ENCODE measurements at places on chromosomes 13 and 19. TPM values are rescaled to one million over a fixed set of nuclear protein-coding genes. Genes with fewer than 3 reads are reported as not detected.

DNA sequence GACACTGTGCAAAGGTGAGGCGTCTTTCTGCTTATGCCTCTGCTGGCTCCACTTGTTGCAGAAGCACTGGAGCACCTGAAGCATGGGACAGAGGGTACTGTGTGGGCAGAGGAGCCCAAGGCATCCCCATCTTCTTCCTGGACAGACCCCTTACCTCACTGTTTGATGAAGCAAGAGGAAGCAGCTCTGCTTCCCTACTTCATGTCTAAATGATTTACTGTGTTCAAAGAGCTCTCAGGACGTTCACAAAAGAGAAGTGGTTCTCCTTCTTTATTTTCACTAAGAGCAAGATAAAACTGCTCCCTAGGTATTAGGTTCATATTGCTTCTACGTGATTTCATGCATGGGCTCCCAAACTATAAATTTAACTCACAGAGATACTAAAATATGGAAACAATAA is 1635.4 kb upstream of the SLC10A2 start:
- no peak overlapping the region for H3K27ac ChIP-seq
- H3K4me1 ChIP-seq: no peaks in the 10 kb centered on the region
- H3K4me3 ChIP-seq: no peak overlapping the region
- H3K27me3 ChIP-seq: no peaks in the 10 kb centered on the region
- no peaks in the 10 kb centered on the region for H3K36me3 ChIP-seq

DNA sequence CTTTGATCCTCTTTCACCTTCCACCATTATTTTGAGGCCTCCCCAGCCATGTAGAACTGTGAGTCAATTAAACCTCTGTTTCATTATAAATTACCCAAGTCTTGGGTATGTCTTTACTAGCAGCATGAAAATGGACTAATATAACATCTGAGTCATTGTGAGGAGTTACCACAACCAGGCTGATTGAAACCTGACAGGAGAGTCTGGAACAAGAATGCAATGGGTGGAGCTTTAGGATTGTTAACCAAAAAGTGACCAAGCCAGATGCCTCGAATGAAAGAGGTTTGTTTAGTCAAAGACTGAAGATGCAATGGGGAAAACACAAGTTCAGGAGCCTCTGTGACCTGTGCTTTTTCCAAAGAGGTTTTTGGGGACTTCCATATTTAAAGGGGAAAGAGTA is 659.0 kb downstream of the SLITRK6 start:
- no peaks in the 10 kb centered on the region for H3K27me3 ChIP-seq
- H3K4me3 ChIP-seq: no peak overlapping the region
- H3K4me1 ChIP-seq: no peaks in the 10 kb centered on the region
- no peak overlapping the region for H3K27ac ChIP-seq

GRCh38 chr13:52850072-52850395 is 1.6 kb upstream of the PCDH8 start:
- no peaks in the 10 kb centered on the region for H3K36me3 ChIP-seq
- H3K4me1 ChIP-seq: peaks cover 16% of the 10 kb centered on the region

DNA sequence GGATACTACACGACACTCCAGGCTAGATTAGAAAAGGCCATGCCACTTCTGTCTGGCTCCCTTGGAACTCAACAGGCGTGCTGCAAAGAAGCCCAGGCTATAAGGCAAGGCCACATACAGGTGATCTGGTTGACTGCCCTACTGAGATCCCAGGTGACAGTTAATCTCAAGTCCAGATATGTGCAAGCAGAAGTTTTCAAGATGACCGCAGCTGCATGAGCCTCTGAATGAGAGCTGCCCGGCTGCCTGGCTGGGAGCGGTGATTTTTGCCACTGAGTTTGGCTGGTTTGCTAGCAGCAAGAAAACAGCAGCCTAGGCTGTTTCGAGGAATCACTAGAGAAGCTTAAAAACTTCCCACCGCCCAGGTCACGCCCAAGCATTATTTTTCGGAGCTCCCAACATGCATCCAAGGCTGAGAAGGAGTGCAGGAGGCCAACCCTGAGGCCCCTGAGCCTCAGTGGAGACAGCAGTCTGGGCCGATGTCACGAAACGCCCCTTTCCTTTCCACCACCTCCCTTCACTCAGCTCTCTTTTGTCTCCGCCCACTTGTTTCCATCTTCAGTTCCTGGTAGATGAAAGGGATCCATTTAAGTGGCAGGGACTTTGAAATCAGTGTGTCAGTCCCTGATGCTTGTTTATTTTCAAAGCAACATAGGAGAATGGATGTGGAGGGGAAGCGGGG is 14.0 kb upstream of the URI1 start:
- no peak overlapping the region for H3K4me3 ChIP-seq
- H3K27me3 ChIP-seq: peaks cover 18% of the 10 kb centered on the region
- H3K27ac ChIP-seq: no peak overlapping the region
- no peaks in the 10 kb centered on the region for H3K36me3 ChIP-seq
- no peak for DNase-seq

- peak overlapping the region; percentile 95 for H3K27ac ChIP-seq
- peaks cover 11% of the 10 kb centered on the region for H3K4me1 ChIP-seq
- DNase-seq: peak; percentile 74
- H3K36me3 ChIP-seq: peaks cover 2% of the 10 kb centered on the region
- H3K4me3 ChIP-seq: peak overlapping the region; percentile 79
These were observed 685 bp downstream of the TCF3 start for GRCh38 chr19:1651568-1652291.

- H3K27ac ChIP-seq: no peak overlapping the region
- no peaks in the 10 kb centered on the region for H3K4me1 ChIP-seq
- peaks cover 32% of the 10 kb centered on the region for H3K27me3 ChIP-seq
- no peak overlapping the region for H3K4me3 ChIP-seq
- H3K36me3 ChIP-seq: no peaks in the 10 kb centered on the region
These were observed 57.9 kb upstream of the VSTM2B start for GRCh38 chr19:29467824-29468401.

DNA sequence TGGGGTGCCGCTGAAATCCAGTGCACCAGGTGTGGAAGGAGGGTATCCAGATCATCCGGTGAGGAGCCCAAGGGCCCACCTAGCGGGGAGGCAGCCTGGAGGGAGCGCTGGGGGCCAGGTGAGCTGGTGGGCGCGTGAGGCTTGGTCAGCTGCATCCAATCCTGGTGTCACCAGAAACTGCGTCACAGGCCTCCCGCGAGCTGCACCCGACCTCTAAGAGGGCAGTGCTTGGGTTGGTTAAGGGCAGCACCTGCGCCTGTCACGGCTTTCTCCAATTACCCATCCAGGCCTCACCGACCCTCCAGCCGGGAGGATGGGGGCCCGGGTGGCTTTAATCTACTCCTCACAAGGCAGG is 284 bp downstream of the RNF17 start:
- no peaks in the 10 kb centered on the region for H3K4me1 ChIP-seq
- H3K4me3 ChIP-seq: no peak overlapping the region
- H3K36me3 ChIP-seq: no peaks in the 10 kb centered on the region
- no peak overlapping the region for H3K27ac ChIP-seq

GRCh38 chr19:1168572-1169410 is 5.3 kb downstream of the SBNO2 start:
- H3K4me1 ChIP-seq: peaks cover 13% of the 10 kb centered on the region
- no peak overlapping the region for H3K27ac ChIP-seq
- H3K4me3 ChIP-seq: no peak overlapping the region
- no peaks in the 10 kb centered on the region for H3K27me3 ChIP-seq
- H3K36me3 ChIP-seq: peaks cover 15% of the 10 kb centered on the region

DNA sequence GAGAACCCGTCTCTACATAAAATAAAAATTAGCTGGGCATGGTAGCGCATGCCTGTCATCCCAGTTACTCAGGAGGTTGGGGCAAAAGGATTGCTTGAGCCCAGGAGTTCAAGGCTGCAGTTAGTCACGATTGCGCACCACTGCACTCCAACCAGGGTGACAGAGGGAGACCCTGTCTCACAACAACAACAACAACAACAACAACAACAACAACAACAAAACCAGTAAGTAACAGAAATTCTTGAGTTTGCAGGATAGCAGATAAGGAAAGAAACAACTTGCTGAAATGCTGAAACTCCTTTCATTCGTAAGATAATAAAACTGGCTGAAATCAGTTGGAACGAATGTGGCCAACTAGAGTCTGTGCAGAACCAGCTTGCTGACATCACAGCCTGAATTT is 23.1 kb upstream of the URI1 start:
- no peak overlapping the region for H3K27ac ChIP-seq
- no peak for DNase-seq
- H3K4me3 ChIP-seq: no peak overlapping the region
- peaks cover 3% of the 10 kb centered on the region for H3K27me3 ChIP-seq
- H3K4me1 ChIP-seq: no peaks in the 10 kb centered on the region

DNA sequence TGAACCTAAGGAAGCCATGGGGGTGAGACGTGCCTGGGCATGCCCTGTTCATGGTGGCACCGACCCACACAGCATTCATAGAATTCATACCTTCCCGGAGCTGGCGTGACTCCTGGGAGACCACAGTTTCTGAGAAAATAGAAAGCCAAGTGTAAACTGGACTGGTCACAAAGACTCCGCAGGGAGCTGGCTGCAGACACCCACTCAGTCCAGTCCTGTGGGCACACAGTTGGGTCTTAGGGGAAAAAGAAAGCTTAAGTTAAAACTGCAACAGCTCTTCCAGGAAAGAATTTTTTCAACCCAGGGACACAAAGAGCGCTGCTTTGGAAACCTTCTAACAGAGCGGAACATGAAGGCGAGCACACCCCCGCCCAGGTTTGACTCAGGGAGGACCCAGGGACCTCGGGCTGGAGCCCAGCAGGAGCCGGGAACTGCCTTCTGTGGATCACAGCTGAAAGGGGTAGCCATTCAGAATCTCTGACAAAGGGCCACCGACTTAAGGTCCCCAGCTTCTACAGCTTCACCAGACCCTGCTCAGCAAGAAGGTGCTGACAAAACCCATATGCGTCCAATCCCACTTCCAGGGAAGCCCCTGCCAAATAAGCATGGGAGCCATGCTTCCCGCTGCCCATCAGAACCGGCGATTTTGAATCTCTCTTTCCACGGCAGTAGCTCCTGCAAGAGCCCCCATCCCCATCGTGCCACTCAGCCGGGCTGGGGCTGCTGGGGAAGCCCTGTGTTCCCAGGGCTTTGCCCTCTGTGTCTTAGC is 183.7 kb downstream of the COL4A1 start:
- H3K27me3 ChIP-seq: peaks cover 26% of the 10 kb centered on the region
- no peaks in the 10 kb centered on the region for H3K4me1 ChIP-seq
- DNase-seq: no peak
- no peak overlapping the region for H3K27ac ChIP-seq

DNA sequence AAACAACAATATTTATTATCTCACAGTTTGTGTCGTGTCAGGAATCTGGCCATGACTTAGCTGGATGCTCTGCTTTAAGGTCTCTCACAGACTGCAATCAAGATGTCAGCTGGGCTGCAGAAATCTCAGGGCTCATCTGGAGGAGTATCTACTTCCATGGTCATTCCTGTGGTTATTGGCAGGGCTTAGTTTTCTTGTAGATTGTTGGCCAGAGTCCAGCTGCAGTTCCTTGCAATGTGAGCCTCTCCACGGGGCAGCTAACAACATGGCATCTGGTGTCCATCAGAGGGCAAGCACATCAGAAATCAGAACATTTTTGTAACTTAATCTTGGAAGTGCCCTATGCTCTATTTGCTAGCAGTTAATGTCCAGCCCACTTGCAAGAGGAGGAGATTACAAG is 45.7 kb upstream of the TDRD3 start:
- H3K4me1 ChIP-seq: no peaks in the 10 kb centered on the region
- H3K36me3 ChIP-seq: no peaks in the 10 kb centered on the region
- DNase-seq: no peak

DNA sequence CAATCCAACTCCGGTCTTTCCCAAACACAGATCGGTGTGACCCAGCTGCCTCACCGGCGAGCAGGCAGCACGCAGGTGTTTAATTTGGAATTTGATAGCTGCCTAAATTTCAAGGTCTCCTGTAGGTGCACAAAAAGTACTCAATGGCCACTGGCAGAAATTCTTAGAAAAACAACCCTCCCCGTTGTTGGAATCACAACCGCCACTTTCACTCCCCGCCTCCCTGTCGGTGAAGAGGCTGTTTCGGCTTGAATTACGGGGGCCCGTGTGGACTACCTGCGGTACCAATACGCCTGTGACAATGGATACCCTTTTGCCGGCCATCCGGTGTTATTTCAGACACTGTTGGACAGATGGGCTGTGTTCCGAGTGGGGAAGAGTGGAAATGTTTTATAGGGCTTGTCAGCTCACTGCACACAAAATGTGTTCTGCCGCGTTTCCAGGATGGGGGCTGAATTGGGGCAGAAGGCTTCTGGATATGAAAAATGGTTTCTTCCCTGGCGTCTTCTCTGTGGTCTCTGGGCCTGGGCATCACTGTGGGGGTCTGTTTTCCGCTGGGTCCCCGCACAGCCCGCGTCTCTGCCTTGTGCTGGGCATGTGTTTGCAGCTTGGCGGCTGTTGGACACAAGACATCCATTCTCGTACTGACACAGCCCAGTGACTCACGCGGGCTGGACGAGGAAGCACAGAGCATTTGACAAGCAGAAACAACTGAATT is 45.4 kb downstream of the ZIC5 start:
- H3K4me1 ChIP-seq: no peaks in the 10 kb centered on the region
- no peak overlapping the region for H3K4me3 ChIP-seq
- peaks cover 15% of the 10 kb centered on the region for H3K27me3 ChIP-seq
- no peak for DNase-seq

GRCh38 chr13:112105892-112106291 is 38.9 kb downstream of the SOX1 start:
- peak overlapping the region; percentile 63 for H3K27ac ChIP-seq
- peaks cover 2% of the 10 kb centered on the region for H3K4me1 ChIP-seq

- peak overlapping the region; percentile 90 for H3K4me3 ChIP-seq
- no peaks in the 10 kb centered on the region for H3K27me3 ChIP-seq
- peak overlapping the region; percentile 92 for H3K27ac ChIP-seq
- peaks cover 11% of the 10 kb centered on the region for H3K36me3 ChIP-seq
- peaks cover 46% of the 10 kb centered on the region for H3K4me1 ChIP-seq
- DNase-seq: peak; percentile 74
These were observed 1.1 kb downstream of the FOXO1 start for GRCh38 chr13:40665126-40666044.

DNA sequence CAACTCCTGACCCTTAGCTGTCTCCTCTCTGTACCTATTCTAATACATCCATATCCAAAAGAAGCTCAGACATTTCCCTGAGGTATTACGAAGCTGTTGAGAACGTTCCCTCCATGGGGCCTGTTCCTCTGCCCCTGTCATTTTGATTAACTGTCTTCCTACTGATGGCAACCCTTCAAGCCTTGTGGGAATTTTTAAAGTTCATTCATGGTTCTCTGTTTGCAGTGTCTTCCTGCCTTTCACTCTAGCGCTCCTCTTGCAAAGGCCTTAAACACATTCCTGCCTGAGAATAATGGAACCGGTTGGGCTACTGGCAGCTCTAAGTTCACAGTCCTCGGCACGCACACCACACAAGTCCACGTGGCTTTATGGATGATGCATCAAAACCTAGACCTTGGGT is 66.1 kb downstream of the LHFPL6 start:
- no peak for DNase-seq
- no peaks in the 10 kb centered on the region for H3K36me3 ChIP-seq
- no peaks in the 10 kb centered on the region for H3K4me1 ChIP-seq
- peaks cover 19% of the 10 kb centered on the region for H3K27me3 ChIP-seq
- no peak overlapping the region for H3K27ac ChIP-seq
- no peak overlapping the region for H3K4me3 ChIP-seq

Gene ELAVL1
- total RNA-seq: 90.9 TPM

Gene IGFL1
- not detected for total RNA-seq

Gene BRCA2
- 26.7 TPM for total RNA-seq

Gene SLC5A5
- total RNA-seq: 1.8 TPM

Gene LCP1
- total RNA-seq: 965 TPM

Gene CRLF1
- not detected for total RNA-seq

Gene RNF113B
- not detected for total RNA-seq

Gene UPK1A
- total RNA-seq: 0.88 TPM

Gene THSD8
- total RNA-seq: 10.8 TPM

All from activated naive CD8-positive, alpha-beta T cell treated with anti-CD3 and anti-CD28 coated beads, Interleukin-2, amount 10 ng/mL, durations not matched to agents 7 days and 5 days (primary cell).